Prostate gland (tissue), 2 donors: ENCODE measurements at places on chromosomes 11 and 22. TPM values are rescaled to one million over a fixed set of nuclear protein-coding genes. Genes with fewer than 3 reads are reported as not detected.

DNA sequence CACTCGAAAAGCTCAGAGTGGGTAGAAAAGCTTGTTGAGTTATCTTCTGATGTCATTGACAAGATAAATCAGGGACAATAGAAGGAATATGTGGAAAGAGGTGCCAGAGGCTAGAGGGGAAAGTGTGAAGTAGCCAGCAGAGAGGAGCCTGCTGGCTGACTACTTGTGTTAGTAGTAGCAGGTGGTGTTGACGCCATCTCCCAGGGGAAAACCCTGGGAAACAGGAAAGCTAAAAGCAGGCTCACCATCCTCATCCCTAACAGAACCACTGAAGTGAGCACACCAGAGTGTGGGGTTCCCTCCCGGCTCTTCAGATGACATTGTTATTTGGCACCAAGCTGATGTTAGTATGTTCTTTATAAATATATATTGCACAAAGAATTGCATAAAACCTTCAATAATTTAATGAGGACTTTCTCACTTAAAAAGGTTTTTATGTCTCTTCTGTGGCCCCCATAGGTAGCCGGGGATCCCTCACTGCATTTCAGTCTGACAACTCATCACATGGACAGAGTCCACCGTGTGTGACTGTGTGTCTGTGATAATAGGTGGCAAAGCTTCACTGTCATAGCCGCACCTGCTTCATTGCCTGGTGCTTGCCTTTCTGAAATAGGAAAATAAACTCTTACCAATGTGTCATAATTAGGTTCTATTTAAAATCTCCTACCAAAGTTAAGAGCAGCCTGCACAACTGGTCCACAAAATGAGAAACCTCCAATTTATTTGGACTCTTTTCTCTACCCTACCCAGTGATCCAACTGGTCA, 63.2 kb upstream of the TOP3B start:
- no peak overlapping the region for H3K27ac ChIP-seq
- H3K36me3 ChIP-seq, result no peaks in the 10 kb centered on the region
- H3K27me3 ChIP-seq, result no peaks in the 10 kb centered on the region

DNA sequence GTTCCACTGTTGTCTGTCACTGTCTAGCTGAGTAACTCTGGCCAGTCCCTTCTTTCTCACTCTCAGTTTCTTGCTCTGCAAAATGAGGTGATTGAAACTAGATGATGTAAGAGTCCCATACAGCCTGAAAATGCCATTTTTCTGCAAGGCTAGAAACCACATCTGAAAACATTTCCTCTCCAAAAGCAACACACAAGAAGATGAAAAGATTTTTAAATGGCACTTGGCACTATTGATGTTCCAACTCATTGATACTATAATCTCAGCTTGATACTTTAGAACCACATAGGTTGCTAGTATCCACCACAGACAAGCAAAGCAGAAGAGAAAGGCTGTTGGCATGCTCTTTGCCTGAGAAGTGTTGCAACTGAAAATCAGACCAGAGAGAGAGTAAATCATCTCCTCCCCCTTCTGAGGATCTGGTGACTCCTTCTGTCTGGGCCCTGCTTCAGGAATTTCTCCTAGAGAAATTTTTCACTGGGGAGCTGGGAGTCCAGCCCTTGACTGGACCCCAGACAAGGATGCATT, 1217.9 kb downstream of the LRRC4C start:
- no peaks in the 10 kb centered on the region for H3K4me1 ChIP-seq
- H3K27me3 ChIP-seq, result no peaks in the 10 kb centered on the region
- H3K27ac ChIP-seq, result no peak overlapping the region
- H3K4me3 ChIP-seq, result no peak overlapping the region
- no peak for DNase-seq

GRCh38 chr11:28903716-28904115, 795.5 kb downstream of the METTL15 start:
- H3K4me3 ChIP-seq, result no peak overlapping the region
- H3K27ac ChIP-seq, result no peak overlapping the region

ZNF280A gene
- total RNA-seq, result not detected

CRYBB3 gene
- not detected for total RNA-seq

- H3K27ac ChIP-seq, result no peak overlapping the region
- no peaks in the 10 kb centered on the region for H3K4me1 ChIP-seq
- H3K4me3 ChIP-seq, result no peak overlapping the region
- peak; percentile 40 for DNase-seq
- no peaks in the 10 kb centered on the region for H3K36me3 ChIP-seq
- H3K27me3 ChIP-seq, result no peaks in the 10 kb centered on the region
Observed at GRCh38 chr22:39946503-39947219, 13.5 kb upstream of the TMA7B start.

- H3K27ac ChIP-seq, result no peak overlapping the region
- peaks cover 10% of the 10 kb centered on the region for H3K36me3 ChIP-seq
- no peak for DNase-seq
- peaks cover 5% of the 10 kb centered on the region for H3K4me1 ChIP-seq
- no peaks in the 10 kb centered on the region for H3K27me3 ChIP-seq
Observed at GRCh38 chr11:71438650-71439049, 9.5 kb downstream of the DHCR7 start.

DNA sequence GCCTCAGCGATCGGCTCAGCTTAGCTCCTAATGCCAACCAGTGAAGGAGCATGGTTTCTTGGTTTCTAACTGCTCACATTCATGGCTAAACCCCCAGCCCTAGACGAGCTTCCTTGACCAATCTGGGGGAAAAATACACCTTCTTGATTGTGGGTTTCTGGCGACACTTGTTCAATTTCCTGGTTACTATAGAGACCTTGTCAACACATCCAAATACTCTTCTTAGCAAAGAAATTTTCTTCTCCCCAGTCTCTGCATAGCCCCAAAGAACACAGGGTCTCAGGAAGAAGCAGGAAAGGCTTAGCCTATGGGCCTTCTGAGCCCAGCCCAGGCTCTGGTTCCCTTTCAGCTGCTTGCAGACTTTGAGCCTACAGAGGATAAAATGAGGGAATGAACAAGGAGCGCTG, 88.5 kb upstream of the SYT13 start:
- no peaks in the 10 kb centered on the region for H3K36me3 ChIP-seq
- H3K27me3 ChIP-seq, result no peaks in the 10 kb centered on the region
- no peak overlapping the region for H3K4me3 ChIP-seq

GRCh38 chr11:58495906-58496305, 12.0 kb downstream of the OR5B21 start:
- no peak overlapping the region for H3K27ac ChIP-seq
- no peaks in the 10 kb centered on the region for H3K27me3 ChIP-seq
- H3K4me3 ChIP-seq, result no peak overlapping the region
- no peak for DNase-seq
- H3K36me3 ChIP-seq, result no peaks in the 10 kb centered on the region

DNA sequence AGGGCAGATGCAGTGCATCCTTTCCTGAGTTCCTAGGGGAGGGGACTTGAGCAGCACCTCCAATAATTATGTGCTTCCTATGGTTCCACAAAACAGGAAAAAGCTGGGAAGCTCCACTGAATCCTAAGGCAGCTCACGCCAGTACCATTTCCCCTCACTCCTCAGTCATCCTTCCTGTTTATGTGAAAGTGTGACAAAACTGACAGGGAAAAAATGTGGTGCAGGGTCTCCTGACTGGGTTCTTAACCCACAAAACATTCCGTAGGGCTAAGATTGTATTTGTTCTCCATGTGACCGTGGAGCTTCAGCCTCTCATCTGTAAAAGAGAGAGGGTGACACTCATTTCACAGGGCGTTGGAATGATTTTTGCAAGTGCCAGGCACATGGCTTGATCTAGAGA, 12.2 kb upstream of the LYVE1 start:
- H3K4me3 ChIP-seq, result no peak overlapping the region
- DNase-seq, result no peak
- no peaks in the 10 kb centered on the region for H3K27me3 ChIP-seq
- H3K27ac ChIP-seq, result peak overlapping the region; percentile 4

TMA7B gene
- not detected for total RNA-seq

DNA sequence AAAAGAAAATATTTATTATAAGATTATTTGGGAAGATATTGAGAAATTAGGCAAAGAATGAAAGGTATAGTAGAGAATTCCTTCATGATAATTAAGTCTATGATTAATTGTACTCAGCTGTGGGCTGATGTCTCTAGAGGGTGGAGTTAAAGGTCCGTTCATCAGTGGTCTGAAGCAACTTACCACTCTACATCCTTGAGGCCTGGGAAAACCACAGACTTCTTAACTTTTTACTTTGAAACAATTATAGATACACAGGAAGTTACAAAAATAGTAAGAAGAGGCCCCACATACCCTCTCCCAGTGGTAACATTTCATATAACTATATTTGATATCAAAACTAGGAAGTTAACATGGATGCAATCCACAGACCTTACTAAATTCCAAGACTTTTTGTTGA, 167.0 kb upstream of the NECTIN1 start:
- peaks cover 3% of the 10 kb centered on the region for H3K27me3 ChIP-seq
- DNase-seq, result no peak
- H3K27ac ChIP-seq, result no peak overlapping the region
- H3K4me3 ChIP-seq, result no peak overlapping the region
- H3K4me1 ChIP-seq, result no peaks in the 10 kb centered on the region
